ENCODE measurements at places on chromosomes 1 and 21.

DNA sequence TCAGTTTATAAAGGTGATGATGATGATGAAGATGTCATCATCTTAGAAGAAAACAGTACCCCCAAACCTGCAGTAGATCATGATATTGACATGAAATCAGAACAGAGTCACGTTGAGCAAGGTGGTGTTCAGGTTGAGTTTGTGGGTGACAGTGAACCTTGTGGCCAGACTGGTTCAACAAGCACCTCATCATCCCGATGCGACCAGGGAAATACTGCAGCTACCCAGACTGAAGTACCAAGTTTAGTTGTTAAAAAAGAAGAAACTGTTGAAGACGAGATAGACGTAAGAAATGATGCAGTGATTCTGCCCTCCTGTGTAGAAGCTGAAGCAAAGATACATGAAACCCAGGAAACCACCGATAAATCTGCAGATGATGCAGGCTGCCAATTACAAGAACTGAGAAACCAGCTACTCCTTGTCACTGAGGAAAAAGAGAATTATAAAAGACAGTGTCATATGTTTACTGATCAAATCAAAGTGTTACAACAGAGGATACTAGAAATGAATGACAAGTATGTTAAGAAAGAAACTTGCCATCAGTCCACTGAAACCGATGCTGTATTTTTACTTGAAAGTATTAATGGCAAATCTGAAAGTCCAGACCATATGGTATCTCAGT lies 16.0 kb upstream of the CHAF1B start:
- no peak for DNase-seq

DNA sequence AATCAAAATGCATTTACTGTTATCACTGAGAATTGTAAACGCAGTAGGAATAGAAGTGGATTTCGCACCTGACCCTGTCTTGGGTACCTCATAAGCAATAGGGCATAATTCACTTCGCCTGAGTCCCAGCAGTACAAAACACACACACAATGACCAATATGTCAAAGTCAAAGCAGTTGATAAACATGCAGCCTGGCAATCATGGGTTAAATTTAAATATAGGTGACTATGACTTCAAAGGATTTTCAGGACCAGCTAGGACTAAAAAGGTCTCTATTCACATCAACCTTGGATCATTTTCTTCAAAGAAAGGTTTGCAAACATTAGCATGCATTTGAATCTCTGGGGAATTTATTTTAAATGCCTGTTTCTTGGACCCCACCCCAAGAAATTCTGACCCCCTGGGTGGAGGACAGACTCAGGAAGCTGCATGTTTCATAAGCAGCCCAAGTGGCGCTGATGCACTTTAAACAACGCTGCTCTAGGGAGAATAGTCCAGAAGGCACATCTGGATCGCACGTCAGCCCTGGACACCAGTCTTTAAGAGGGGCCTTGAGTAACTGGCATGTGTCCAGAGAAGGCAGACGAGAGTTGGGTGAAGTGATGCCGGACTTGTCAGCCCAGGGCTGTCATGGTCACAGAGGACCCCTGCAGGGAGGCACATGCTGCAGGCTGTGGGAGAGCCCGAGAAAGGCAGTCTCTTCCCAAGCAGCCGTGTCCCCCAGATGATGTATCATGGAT lies 55.7 kb upstream of the EFHD2 start:
- no peak for DNase-seq

DNA sequence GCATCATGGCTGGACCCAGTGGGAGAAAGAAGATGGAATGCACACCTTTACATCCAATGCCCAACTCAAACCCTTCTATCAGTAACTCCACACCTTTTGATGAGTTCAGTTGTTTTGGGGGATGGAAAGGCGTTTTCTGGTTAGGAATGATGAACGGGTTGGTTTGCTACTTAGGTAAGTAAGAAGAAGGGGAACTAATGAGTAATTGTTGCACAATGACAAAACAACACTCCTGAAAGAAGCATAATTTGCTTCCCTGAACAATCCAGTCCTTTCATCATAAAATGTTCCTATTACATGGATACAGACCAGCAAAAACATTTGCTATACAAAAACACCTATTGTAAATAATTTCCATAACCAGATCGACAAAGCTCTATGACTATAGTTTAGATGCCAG lies 35.9 kb upstream of the NFIA start:
- DNase-seq = no peak

- no peak for DNase-seq
Measured at GRCh38 chr1:230077436-230078213, 10.6 kb downstream of the GALNT2 start.

DNA sequence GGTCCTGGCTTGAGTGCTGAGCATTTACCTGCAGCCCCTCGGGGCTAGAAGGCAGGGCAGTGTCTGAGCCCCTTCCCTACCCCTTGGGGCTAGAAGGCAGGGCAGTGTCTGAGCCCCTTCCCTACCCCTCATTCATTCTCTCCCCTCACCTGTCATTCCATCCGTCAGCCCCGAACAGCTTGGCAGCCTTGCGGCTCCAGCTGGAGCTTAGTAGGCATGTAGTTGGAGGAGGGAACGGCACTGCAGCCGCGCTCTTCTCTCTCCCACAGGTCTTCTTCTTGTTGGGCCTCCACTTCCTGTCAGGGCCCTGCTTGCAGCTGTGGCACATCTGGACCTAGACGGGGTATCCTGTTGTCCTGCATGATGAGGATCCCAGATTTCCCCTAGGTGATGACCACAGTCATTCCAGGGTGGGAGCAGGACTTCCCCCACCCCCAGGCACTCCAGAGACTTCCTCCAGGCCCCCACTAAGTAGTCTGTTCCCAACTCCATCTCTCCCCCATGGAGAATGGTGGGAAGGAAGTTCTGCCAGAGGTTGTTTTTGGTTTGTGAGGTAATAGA lies 22.2 kb downstream of the MAPKAPK2 start:
- DNase-seq = no peak

- no peak for DNase-seq
Measured at GRCh38 chr21:30044447-30045064, 104.8 kb upstream of the GRIK1 start.

- no peak for DNase-seq
Measured at GRCh38 chr1:163538667-163539066, 216.9 kb downstream of the NUF2 start.

- DNase-seq = no peak
Measured at GRCh38 chr1:26290882-26291261, 11.0 kb downstream of the SH3BGRL3 start.

DNA sequence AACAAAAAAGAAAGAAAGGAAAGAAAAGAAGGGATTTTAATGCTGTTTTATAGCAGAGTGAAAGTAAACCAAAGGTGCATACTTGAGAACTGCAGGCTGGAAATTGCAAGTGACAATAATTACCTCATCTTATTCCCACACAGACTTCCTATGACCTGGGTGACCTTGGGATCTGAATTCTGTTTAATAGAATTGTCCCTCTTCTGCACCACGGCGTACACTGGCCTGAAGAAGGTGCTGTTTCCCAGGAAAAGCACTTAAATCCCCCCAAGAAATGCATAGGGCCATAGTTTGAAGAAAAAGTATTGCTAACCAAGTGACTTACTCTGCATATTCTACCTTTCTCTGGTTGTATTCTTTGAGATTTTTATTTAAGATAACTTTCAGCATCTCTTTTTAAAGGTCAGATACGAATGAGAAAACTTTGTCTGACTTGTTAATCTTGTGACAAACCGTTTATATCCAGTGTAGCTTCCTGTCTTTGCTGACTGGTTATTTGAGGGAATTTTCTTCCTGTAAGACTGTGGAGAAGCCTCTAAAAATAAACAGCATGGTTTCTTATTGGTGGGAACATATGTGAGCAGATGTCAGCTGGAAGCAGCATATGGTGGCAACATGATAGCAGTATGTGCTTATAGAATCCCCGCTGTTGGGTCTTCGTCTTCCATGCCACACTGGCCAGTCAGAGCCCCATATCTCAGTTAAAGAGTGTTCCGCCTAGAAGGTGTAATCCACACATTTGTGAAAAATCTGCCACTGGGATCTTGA lies 16.3 kb downstream of the TGFB2 start:
- no peak for DNase-seq

DNA sequence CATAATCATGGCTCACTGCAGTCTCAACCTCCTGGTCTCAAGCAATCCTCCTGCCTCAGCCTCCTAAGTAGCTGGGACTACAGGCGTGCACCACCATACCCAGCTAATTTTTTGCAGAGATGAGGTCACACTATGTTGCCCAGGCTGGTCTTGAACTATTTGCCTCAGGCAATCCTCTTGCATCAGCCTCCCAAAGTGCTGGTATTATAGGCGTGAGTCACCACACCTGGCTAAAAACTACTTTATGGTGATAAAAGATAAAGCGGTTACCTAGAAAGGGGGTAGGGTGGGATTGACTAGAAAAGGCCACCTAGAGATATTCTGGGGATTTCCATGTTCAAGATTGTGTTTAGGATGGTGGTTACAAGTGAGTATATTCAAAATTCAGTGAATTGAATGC lies 5.0 kb downstream of the TSTD1 start:
- DNase-seq = no peak

DNA sequence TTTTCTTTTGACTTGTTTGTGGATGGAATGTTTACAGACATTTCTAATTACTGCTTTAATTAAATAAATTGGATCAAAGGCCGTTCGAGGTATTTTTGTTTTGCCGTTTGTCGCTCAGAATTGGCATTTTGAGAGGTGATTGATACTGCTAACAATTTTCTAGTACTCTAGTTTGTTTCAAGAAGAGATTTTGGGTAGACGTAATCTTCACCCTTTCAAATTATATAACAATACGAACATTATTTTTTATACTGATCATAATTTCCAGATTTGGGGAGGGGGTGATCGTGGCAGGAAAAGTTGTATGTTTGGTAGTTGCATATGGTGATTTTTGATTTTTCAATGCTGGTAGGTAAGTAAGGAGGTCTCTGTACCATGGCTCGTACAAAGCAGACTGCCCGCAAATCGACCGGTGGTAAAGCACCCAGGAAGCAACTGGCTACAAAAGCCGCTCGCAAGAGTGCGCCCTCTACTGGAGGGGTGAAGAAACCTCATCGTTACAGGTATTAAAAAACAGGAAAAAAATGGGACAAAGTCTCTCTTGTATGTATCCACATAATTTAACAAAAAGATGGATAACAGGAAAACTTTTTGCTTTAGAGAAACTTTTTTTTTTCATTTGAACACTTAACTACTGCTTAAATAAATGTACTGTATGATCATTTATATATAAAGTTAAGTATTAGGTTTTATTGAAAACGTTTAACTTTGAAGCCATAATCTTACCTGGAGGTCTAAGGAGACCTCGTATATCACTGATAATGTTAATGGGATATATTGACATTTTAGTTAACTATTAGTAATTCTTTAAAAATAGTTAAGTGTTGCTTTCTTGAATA lies 1.7 kb downstream of the H3-3A start:
- DNase-seq = no peak

- DNase-seq = no peak
Measured at GRCh38 chr1:25731626-25732370, 68.2 kb upstream of the SELENON start.

GRCh38 chr1:18746981-18747380 lies 112.5 kb downstream of the TAS1R2 start:
- no peak for DNase-seq

GRCh38 chr1:59266180-59266926 lies 30.5 kb upstream of the FGGY start:
- no peak for DNase-seq

DNA sequence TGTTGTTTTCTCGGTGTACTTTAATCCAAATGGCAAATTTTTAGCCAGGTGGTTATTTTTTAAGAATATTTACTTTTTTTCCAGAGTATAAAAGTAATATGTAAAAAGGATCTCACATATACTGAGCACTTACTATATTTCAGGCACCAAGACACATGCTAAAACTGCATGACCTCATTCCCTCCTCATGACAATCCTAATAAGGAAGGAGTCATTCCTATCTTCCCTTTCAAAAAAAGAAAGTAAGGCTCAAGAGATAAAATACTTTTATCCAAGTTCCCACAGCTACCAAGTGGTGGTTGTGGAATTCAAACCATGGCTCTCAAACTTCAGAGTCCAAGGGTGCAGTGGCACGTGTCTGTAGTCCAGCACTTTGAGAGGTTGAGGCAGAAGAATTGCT lies 19.4 kb downstream of the ATP2B4 start:
- no peak for DNase-seq

DNA sequence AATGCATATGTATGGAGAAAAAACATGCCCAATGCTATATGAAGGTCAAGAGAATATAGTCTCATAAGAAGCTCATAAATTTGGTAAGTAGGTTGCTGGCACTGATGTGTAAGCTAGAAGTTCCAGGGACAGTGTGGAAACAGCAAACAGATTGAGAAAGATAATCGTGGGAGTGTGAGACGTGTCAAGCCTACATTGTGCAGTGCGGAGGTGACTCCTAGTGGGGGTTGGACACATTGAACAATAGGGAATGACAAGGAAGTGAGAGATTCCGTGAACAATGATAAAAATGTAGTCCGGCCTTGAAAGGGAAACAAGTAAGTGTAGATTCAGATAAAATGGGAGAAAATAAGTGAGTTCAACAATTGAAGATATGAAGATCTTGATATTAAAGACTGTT lies 788.4 kb upstream of the PRMT6 start:
- DNase-seq = no peak

GRCh38 chr1:178452013-178452412 lies 44.8 kb downstream of the CLEC20A start:
- no peak for DNase-seq

DNA sequence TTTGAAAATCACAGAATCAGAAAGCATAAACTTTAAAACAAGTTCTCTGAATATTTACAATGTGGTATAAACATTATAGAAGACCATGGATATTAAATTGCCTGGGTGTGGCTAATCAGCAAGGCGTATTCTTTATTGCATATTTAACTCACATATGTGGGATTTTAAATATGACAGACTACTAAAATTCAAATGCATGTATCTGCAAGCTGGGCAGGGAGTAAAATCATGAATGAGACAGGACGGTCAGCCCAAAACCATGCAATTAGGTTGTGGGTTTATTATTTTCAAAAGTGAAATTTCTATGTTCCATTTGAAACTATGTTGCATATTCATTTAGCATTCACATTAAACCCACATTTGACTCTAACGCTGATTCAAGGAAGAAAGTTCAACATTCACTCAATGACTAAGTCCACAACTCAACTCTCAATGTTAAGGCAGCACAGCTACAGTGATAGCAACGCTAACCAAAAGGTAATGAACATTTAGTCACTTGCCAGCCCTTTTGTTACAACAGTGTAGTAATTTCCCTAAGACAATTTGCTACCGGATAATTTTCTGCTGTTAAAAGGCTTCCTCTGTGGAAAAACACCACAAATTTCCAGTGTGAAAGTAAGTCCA lies 6.3 kb upstream of the SYNJ1 start:
- no peak for DNase-seq

DNA sequence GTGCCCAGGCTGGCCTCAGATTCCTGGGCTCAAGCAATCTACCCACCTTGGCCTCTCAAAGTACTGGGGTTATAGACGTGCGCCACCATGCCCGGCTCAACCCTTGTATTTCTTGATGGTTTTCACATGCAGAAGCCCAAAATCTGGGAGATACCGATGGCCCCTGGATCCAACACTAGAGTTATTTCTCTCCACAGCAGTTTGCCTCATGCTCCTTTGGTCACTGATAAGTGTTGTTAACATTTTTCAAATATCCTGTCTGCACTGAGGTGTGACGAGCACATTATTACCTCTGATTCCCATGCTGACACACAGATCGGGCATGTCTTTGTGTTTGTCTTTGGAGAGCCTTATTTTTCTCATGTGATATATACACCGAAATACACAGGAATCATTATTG lies 107.0 kb downstream of the KIF26B start:
- no peak for DNase-seq
